Renal cortex interstitium (tissue), 15 donors: ENCODE measurements at places on chromosomes 2 and 18. TPM values are rescaled to one million over a fixed set of nuclear protein-coding genes. Genes with fewer than 3 reads are reported as not detected.
A peak's percentile ranks its signal among the peaks of the same experiment; 100 is the strongest.

DNA sequence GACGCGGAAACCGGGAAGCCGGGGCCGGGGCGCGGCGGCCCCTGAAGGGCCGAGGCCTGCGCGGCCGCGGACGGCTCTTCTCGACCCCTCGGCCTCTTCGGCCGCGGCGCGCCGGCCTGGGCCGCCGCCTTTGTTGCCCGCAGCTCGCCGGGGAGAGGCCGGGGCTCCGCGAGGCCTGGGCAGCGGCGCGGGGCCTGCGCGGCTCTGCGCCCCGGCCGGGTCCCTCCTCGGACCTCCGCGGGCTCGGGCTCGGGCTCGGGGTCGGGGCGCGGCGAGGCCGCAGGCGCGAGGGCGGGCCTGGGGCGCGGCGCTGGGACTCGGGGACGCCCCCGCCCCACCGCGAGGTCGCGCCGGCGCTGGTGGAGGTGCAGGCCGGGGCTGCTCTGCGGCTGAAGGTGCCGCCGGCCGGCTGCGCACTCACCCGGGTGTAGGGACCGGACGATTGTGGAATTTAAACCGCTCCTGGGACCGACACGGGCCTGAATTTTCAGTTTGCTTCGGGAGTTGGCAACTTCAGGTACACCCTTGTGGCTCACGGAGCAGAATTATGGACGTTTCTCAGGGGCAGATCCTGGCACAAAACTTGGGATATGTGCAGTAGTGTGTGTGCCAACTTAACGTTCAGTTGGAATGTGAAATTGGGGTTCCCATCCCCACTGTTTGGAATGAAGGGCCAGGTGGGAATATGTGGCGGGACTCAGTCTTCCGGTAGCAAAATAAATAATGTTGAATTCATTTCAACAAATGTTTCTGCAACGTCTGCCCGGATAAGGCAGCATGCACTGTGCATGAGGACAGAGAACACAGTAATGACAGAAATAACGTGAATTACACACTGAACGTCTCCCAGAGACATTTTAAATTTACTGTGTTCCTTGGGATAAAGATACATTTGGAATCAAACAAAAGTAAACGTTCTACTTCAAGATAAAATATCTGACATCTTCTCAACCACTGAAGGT is 787 bp downstream of the SOCS6 start:
- no peak for DNase-seq

DNA sequence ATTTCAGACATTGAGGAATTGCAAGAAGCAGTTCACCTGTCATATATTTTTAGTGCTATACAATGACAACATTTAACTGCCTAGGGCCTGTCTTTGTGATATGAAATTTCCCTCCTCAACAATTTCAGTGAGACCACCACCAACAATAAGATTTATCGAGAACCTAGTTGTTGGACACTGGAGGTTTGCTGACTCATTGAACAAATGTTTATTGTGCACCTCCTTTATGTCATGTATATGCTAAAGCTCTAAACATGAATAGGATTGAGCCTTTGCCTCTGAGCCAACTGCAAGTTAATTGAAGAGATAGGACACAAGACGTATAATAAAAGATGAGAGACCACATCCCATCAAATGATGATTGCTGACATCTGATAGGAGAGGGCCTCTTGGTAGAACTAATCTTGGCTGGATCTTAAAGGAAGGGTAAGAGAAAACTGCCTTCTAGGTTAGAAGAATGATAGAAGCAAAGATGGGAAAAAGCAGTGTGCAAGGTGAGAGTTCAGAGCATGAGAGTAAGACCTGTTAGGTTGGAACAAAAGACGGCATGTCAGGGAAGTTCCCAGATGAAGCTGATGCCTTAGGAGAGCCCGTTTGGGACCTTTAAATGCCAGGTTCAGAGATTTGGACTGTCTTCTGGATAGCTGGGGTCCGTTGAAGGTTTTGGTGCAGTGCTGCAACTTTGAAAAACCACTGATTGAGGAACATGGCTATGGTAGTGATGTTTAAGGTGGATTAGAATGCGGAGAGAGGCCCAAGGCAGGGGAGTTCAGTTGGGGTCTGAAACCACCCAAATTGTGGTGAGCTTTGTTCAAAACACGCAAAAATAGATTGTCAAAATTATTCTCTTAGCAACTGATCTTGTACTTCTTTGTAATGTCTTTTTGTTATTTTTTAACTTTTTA is 133.0 kb upstream of the EML6 start:
- DNase-seq: no peak

GRCh38 chr2:46747297-46747818 is 168.2 kb downstream of the MCFD2 start:
- no peak for DNase-seq

GRCh38 chr18:79543861-79544385 is 135.7 kb upstream of the CTDP1 start:
- DNase-seq: no peak

- DNase-seq: peak; percentile 8
Measured at GRCh38 chr2:64525317-64525613, 1.1 kb downstream of the AFTPH start.

DNA sequence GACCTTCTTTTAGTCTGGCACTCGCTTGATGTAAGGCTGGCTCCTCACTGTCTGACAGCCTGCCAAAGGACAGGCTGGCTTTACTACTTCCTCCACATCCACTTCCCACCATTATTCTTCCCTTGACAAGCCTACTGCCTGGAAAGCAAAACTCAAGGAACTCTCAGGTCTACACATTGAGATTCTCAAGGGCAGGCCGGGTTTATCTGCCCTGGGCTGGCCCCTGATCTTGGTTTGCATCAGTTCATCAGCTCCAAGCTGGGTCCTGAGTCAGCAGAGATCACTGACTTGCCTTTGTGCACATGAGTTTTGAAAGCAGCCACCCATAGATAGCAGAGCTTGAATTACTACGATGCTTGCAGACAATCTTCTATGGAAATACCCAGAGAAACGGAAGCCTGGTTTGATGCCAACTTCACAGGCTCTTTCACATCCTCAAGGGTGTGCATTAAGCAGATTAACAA is 53.9 kb downstream of the KCTD18 start:
- no peak for DNase-seq

GRCh38 chr2:227416701-227417100 is 29.0 kb upstream of the SCYGR1 start:
- no peak for DNase-seq

- DNase-seq: no peak
Measured at GRCh38 chr2:75790814-75791467, 80.2 kb upstream of the GCFC2 start.

DNA sequence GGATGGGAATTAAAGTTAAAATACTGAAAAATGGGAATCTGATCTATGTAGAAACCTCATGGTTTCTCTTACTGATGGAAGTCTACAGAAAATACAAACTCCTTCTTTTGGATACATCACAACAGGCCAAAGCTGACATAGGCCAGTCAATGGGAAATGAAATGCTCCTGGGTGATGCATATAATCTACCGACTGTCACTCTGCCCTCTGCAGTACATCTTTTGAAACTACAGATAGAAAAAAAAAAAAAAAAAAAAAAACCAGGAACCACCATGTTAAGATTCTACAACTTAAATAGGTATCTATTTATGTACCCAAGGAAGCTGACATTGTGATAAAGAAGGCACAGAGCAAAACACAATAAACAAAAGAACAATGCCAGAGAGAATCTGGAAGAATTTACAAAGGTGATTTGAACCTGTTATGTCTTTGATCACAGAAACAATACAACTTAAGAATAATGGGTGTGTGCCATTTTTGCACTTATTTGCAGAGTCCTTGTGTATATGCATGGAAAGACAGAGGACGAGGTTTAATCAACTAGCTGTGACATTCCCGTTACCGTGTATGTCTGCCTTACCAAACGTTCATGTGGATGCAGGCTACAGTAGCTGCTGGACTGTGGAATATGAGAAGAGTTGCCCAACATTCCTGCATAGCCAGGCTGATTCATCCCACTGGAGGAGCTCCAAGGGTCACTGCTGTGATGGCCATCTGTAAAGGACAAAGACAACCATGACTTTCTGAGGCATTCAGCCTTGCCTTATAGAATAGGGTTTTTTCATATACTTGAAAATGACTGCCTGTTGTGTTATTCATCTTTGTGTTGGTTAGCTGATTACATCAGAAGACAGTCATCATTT is 312.7 kb downstream of the TCF4 start:
- DNase-seq: no peak

AKAIN1 gene
- polyA plus RNA-seq: not detected

CCT7 gene
- 262 TPM for polyA plus RNA-seq

ZFAND2B gene
- 36.1 TPM for polyA plus RNA-seq

FAM161A gene
- 16.5 TPM for polyA plus RNA-seq

AQP12A gene
- not detected for polyA plus RNA-seq

SLC8A1 gene
- polyA plus RNA-seq: 61.3 TPM

SERPINB13 gene
- not detected for polyA plus RNA-seq

SIX3 gene
- polyA plus RNA-seq: not detected
